Activated naive CD4-positive, alpha-beta T cell treated with Interleukin-2 at 50 U/mL for 16 hours (primary cell): ENCODE measurements at places on chromosomes 12 and 14.

DNA sequence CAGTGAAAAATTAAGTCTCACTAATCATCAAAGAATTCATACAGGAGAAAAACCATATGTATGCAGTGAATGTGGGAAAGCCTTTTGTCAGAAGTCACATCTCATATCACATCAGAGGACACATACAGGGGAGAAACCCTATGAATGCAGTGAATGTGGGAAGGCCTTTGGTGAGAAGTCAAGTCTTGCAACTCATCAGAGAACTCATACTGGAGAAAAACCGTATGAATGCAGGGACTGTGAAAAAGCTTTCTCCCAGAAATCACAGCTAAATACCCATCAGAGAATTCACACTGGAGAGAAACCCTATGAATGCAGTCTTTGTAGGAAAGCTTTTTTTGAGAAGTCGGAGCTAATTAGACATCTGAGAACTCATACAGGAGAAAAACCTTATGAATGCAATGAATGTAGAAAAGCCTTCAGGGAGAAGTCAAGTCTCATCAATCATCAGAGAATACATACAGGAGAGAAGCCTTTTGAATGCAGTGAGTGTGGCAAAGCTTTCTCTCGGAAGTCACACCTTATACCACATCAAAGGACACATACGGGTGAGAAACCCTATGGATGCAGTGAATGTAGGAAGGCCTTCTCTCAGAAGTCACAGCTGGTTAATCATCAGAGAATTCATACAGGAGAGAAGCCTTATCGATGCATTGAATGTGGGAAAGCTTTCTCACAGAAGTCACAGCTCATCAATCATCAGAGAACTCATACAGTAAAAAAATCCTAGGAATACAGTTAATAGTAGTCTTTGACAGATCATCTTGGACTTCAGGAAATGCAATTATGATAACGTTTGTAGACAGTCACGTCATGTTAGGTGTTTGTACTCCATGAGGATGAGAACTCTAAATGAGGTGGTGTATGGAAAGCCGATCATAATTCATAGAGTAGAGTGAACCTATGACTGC is 21.1 kb downstream of the ZNF84 start:
- no peak for DNase-seq

- no peak for DNase-seq
Observed at GRCh38 chr14:29518335-29518734, 409.3 kb downstream of the PRKD1 start.

GRCh38 chr12:128800606-128801005 is 23.2 kb downstream of the SLC15A4 start:
- DNase-seq: no peak

DNA sequence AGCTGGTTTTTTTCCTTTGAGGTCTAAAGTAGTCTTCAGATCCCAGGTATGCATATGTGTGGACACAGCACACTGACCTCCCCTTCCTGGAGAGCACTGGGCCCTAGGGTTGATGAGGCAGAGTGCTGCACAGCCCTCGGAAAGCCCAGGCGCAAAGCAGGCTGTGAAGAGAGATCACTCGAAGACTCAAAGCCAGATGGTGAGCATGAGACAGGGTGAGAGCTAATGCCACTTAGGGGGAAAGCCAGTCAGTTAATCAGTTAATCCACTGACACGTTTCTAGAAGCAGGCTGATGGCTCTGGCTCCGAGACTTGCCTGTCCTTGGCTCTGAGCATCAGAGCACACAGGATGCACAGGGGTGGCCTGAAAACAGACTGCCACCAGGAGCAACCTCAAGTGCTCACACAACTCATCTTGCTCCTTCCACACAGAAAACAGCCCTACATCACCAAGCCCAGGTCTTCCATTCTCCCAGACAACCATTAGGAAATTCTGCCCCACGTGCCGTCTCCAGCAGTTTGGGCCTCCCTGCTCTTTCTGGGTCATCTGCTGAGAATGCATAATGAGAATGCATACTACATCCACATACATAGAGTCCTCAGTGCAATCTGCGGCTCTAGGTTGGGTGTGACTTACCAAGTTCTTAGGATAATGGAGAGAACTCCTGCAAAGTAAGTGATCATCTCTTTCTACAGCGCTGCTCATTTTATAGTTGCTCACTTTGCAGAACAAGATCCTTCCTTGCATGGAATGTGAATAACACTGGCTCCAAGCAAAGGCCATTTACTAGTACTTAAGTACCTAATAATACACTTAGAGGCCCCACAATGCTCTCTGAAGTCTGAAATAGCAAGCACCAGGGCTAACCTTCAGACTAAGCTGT is 12.0 kb downstream of the AQP6 start:
- no peak for DNase-seq

GRCh38 chr12:10369557-10370415 is 20.1 kb downstream of the KLRK1 start:
- no peak for DNase-seq

GRCh38 chr12:78928200-78929074 is 63.9 kb downstream of the SYT1 start:
- DNase-seq: no peak

- DNase-seq: no peak
Observed at GRCh38 chr14:22084393-22085281, 411.0 kb upstream of the OR4E1 start.

DNA sequence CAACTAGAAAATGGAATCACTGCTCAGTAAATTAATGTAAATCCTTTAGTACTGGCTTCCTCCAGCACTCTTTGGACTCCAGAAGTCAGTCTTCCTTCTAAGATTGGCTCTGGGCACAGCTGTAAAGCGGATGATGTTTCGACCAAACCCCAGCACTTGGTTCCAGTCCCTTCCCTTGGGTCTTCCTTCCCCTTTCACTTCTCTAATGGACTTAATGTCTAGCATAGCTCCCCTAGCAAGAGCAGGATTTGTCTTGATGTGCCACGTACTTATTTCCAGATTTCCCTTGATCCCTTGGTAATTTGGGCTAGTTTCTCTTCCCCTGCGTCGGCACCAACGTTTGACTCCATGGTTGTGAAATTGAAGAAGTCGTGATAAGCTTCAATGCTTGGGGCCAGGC is 28.3 kb downstream of the C12orf75 start:
- DNase-seq: no peak
